ENCODE measurements at places on chromosomes 7 and 10.

- no peak for DNase-seq
Measured at GRCh38 chr10:87691506-87692070, 31.9 kb downstream of the PAPSS2 start.

DNA sequence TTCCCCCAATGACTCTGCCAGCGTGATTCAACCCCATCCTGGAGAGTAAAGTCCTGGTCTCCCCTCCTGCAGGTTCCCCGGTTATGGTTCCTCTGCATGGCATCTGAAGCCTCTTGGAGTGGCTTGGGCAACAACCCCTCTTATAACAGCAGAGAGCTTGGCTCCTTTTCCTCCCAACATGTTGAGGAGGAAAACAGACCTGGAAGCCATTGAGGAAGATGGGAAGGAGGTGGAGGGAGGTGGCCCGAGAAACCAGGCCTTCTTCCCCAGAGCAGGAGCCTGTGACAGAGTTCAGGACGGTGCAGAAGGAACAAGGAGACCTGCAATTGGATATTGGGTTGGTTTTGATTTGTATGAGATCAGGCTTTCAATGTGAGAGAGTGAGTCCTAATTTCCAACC, 184.0 kb upstream of the ADCY1 start:
- DNase-seq = no peak

- no peak for DNase-seq
Measured at GRCh38 chr7:22563621-22564241, 63.7 kb upstream of the STEAP1B start.

- no peak for DNase-seq
Measured at GRCh38 chr10:89683883-89684282, 17.5 kb upstream of the KIF20B start.

DNA sequence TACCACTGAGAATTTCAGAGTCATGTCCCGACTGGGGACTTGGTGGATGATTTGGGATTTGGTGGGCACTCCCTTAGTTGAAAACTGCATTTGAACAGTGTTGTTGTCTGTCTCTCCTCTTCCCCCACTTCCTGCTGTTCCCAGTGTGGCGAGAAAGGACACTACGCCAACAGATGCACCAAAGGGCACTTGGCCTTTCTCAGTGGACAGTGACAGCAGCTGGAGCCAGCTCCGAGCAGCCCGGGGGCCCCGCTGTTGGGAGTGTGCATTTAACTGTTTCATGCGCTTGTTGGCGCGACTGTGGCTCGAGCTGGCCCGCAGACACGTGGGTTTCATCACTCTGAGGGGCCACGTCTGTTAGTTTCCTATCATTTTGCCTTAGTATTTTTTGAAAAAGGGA, 9.7 kb downstream of the ATP5MF start:
- no peak for DNase-seq

GRCh38 chr7:26332698-26333097, 41.0 kb downstream of the SNX10 start:
- DNase-seq = no peak

- no peak for DNase-seq
Measured at GRCh38 chr10:95260397-95260881, 30.4 kb downstream of the PDLIM1 start.

- DNase-seq = no peak
Measured at GRCh38 chr10:129900825-129901224, 63.2 kb downstream of the EBF3 start.

GRCh38 chr10:49614242-49615198, 683 bp downstream of the CHAT start:
- no peak for DNase-seq

DNA sequence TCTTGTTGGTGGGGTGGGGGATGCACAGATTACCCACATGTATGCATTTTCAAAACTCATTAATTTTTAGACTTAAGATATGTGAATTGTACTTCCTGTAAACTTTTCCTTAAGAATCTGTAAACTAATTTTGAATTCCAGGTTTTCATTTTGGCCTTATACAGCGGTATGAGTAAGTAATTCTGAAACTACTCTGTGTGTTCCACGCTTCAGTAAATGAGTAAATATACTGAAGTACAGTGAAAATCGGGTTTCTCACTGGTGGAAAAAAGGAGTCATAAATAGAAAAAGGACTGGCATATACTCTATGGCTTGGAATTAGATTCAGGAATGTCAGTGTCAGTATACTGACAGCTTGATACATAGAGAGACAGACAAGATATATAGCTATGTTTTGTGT, 72.8 kb downstream of the CTTNBP2 start:
- no peak for DNase-seq

DNA sequence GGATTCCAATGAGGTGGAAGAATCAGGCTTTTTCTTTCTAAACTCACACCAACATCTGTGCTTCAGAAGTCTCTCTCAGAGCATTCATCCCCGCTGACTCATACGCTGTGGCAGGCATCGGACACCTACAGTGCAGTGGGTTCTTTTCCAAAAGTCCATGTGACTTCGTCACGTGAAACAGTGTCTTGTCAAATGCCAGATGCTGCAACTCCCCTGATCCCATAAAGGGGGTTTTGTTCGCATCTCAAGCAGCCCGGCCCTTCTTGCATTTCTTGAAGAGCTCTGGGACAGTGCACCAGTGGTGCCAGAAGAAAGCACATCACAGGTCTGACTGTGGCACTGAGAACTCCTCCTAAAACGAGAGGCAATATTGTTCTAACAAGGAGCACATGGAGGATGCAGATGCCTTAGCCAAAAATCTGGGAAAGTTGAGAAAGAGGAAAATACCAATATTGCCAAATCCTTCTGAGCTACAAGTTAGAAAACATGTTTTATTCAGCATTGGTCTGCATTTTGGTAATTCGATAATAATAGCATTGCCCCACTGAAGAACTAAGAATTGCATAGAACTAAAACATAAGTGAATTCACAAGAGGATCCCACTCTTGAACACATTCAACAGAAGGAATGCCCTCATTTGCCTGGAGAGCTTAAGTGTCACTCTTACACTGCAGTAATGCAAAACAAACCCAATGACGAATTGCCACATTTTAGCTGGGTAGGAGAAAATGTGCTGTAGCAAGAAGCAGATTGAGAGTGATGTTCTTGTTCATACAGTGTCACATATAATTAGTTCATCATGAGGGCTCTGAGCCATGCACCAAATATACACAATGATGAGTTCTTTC, 204.4 kb downstream of the CXCL12 start:
- no peak for DNase-seq

GRCh38 chr10:97596101-97597082, 6.9 kb downstream of the C10orf62 start:
- no peak for DNase-seq

DNA sequence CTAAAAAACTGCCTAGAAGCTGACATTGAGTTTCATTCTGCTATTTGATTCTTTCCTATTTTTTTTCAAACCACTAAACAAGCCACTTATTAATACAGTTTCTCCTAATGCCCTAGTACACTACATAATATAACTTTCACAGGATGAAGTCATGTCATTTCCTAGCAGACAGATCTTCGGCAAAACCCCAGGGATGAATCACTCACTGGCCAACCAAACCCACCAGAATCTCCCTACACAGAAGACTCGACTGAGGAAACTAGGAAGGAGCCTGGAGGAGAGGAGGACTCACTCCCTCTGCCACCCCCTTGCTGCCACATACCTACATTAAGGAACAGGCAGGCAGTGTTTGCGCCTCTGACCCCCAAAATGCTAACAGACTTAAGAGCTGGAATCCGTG, 33.4 kb downstream of the XPNPEP1 start:
- no peak for DNase-seq

- no peak for DNase-seq
Measured at GRCh38 chr10:128178302-128178958, 52.2 kb upstream of the MKI67 start.

DNA sequence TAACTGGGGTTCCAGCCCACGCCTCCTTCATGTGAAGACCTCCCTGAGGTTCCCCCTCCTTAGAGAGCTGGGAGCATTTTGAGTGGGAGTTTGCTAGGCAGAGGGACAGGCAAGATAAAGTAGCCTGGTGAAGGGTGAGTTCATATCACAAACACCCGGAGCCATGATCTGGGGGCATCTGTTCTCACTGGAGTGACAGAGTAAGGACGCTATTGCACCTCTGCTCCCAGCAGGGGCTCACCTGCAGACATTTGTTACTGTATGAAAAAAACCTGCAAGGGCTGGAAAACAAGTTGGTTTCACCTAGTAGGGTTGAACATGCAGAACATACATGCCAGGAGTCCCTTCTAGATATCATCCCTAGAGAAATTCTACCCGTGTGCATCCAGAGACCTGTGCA, 88.4 kb downstream of the CARD11 start:
- DNase-seq = no peak

GRCh38 chr10:11856089-11856488, 32.9 kb downstream of the PROSER2 start:
- DNase-seq = no peak

- no peak for DNase-seq
Measured at GRCh38 chr7:137974766-137975165, 27.1 kb downstream of the CREB3L2 start.
